ENCODE measurements at places on chromosomes 1 and 21.

DNA sequence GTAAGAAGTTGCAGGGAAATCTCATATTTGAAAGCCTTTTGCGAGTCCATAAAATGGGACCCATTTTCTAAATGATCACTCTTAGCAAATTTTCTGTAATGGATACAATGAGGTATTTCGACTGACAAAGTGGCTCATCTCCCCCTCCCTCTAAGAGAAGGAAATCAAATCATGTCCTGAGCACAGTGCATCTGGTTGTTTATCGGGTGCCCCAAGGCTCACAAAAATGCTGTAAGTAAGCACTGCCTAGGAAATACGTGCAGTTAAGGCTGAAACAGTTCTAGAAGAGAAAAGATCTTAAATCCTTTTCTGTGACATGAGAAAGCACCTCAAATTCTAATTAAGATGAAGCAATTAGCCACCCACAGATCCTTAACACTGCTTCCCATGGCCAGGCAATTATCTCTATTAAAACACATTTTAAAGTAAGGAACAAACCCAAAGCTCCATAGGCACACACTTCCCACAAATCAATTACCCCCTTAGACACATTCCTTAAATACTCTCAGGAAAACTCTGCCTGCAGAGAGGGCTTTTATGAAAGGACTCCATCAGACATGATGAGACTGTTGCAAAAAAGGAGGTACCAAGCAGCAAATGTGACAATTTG lies 216.3 kb downstream of the KCNH1 start:
- DNase-seq = no peak

- no peak for DNase-seq
Observed at GRCh38 chr1:22791831-22792347, 81.2 kb downstream of the EPHB2 start.

GRCh38 chr1:2507744-2508155 lies 18.6 kb downstream of the PANK4 start:
- no peak for DNase-seq

DNA sequence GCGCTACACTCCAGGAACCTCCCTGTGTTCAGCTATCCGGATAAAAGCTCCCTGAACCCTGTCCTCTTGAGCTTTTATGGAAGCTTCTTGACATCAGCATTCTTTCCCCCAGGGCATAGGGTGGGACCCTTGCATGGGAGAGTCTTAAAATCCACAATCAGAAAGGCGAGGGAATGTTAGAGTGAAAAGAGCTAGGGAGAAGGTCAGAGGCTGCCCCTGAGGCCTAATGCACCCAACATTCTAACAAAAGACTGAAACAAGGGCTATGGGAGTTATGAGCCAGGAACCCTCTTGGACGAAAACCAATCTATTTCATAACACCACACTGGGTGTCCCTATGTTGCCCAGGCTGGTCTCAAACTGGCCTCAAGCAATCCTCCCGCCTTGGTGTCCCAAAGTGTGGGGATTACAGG lies 36.7 kb downstream of the NEK2 start:
- no peak for DNase-seq

DNA sequence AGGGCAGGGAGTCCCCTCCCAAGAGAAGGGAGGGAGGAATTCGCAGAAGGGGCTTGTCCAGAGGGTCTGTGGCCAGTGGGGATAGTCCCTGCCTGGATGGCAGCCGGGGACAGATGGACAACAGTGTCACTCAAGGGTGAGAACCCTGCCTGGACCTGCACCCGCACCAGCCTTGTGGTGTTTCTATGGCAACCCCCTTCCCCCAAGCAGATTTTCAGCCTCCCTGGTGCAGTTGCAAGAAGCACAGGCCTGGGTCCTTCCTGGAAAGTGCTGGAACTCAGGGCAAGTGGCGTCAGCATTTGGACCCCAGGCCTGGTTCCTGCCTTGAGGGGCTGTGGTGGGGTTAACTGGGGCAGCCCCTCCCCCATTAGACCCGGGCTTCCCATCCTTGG lies 83.8 kb upstream of the ACTL8 start:
- no peak for DNase-seq

- DNase-seq = no peak
Observed at GRCh38 chr1:91751275-91751674, 134.7 kb downstream of the TGFBR3 start.

- DNase-seq = no peak
Observed at GRCh38 chr1:207911856-207912760, 1.2 kb upstream of the CD34 start.

DNA sequence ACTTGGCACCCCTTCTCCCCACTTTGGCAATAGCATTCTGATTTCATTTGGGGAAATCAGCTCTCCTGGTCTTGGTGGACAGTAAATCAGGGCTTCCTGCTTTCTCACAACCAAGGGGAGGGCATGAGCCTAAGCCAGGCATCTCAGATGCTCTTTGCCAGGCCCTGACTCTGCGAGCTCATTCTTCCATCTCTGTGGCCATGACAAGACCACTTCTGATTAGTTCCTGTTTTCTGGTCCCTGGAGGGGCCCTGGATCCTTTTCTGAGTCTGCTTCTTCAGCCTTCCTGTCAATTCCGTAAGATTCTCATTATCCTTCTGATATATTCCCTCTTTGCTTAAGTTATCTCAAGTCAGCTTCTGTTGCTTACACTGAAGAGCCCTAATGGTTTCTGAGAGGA lies 210.4 kb downstream of the HIVEP3 start:
- DNase-seq = no peak

DNA sequence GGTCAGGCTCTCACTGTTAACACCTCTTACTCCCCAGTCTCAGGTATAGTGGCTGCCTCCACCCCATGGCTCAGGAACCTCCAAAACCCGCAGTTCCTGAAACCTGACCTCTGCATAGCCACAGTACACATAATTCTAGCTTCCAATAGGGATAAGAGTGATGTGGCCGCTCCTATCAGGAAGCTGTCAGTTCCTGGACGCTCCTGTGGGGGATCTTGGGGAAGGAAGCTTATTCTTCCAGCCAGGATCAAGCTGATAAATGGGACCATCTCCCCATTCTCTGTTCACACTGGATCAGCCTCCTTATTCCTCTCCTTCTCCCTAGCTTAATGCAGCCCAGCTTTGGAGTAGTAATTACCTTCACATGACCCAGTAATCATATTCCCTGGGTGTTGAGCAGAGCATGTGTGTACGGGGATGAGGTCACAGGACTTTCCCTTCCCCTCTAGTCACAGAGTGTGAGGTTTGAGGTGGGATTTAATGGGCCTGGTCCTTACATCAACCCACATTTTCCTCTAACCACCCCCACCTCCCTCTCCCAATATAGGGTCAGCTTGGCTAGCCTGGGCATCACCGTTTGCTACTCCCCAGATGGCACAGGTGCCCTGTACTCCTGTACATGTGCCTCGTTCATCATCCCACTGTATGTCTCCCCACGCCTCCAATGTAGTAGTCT lies 7.0 kb upstream of the POU3F1 start:
- no peak for DNase-seq

DNA sequence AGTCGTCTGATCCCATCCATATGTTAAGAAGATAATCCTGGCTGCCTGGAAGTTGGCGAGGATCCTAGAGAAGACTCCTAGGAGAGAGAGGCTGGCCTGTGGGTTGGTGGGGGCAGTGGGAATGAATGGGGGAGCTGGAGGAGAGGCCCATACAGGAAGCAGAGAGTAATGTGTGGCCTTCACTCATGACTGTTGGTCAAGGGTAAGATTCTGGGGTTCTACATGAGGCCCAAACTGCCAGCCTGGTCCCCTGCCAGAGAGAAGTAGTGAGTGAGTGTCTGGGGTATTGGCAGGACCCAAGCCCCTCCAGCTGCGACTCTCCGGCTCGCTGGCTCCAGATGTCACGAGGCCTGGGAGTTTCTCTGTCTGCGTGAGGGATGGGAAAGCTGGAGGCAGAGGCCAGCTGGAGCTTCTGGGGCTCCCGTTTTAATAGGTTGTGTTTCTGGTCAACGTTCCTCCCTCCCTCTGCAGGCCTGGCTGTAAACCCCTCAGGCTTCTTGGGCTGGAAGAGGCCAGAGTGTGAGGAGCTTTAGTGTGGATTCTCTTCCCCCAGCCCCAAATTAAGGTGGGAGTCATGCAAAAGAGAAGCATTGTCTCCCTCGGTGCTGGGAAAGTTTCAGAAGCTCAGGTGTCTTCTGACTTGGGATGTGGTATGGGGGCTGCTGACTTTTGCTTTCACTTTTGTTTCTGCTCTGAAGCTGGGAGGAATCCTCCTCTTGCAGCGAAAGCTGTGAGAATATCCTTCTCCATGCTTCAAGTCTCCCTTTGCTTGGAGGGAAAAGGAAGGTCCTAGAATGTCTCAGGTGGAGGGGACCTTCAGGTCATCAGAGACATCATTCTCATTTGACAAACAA lies 2.6 kb downstream of the TMEM51 start:
- DNase-seq = no peak

DNA sequence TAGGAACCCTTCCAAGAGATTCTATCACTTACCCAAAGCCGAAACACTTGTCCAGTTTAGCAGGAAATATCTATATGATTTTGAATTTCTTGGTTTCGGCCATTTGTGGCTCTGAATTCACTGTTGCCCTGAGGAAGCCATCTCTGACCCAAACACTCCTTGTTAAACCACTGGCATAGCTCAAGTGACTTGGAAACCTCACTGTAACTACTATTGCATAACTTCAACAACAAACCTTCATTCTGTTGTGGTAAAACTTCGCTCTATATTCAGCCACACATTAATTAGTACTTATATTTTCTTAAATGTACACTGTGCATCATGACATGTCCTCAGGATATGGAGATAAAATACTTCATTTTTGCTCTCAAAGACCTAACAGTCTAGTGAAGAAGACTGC lies 63.2 kb downstream of the ST6GALNAC3 start:
- DNase-seq = no peak

DNA sequence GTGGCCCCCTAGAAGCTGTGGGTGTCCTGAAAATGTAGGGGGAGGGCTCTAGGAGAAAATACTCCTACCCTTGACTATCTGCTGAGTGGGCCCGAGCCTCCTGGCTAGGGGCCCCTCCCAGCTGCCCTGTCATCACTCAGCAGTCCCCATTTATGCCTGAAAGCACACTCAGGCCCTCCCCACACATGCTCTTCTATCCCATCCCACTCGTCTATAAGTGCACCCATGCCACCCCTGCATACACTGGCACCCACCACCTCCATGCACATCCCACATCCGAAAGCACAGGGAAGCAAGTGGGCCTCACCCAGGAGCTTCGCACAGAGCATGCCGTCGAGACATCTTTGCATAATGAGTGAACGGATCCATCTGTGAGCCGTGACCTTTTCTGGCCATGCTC lies 80.4 kb upstream of the POU3F1 start:
- DNase-seq = no peak

GRCh38 chr1:103448560-103448959 lies 76.9 kb upstream of the RNPC3 start:
- no peak for DNase-seq

- DNase-seq = no peak
Observed at GRCh38 chr1:193626695-193627094, 440.3 kb upstream of the B3GALT2 start.

DNA sequence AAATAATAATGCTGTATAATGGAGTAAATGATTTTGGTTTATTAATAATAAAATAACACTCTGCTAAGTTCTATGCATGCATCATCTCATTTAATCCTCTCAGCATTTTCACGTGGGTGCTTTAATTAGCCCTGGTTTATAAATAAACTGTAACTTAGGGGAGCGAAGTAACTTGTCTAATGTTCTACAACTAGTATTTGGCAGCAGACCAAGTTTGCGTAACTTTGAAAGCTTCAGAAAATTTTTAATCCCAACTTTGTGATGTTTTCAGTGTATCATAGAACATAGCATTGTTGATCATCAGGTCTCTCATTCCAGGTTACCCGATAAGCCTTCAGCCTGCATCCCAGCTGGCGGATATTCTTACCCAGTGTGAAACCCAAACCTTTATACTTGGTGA lies 322.4 kb upstream of the SGIP1 start:
- no peak for DNase-seq

DNA sequence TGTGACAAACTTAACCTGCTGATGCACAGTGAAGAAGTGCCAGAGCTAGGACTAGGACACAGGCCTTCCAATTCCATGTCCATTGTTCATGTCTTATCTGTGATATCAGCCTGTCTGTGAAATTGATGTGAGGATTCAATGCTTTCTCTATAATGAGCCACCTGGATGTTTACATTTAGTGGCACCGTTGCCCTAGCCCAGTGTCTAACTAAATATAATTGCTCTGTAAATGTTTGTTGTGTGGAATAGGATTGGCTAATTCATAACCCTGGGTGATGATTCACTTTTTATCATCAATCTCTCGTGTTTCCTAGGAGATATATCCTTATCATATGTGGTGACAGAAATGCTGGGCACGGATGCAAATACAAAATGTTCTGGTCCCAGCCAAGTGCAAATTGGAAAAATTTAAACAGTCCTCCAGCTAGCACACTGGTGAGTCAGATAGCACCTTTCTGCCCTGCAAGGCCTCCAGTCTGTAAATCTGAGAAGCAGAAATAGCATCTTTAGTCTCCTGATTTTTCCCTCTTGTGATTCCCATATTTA lies 46.9 kb upstream of the GNG12 start:
- DNase-seq = peak; percentile 86

DNA sequence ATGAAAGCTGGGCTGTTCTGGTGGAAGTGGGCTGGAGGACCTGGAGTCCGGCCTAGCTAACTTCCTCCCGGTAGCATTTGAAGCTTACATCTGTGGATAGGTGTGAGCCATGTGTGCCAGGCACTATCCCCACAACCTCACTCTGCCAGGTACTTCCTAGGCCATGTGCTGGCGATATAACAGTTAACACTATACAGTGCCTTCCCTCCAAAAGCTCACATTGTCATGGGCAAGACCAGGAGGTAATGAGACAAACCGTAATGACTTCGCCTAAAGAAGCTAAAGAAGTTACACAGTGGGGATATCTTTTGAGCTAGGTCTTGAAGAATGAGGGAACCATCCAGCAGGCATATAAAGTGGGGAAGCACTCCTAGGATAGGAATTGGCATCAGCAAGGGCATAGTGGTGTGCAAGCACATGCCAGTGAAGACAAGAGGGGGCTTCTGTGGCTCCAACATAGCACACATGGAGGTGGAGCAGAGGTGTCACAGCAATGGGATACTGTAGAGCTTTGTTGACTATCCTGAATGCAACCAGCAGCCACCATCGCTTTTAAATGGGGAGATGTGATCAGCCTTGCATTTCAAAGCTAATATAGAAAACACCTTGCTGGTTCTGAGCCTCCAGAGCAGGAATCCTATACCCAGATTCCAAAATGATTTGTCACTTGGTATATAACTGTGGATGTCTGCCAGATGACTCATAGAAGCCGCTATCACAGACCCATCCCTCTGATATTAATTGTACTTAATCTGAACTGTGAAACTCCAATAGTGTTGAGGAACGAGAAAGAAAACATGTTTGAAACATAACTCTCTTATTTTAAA lies 466.3 kb downstream of the LMO4 start:
- DNase-seq = no peak

- DNase-seq = no peak
Observed at GRCh38 chr21:20377250-20377649, 621.0 kb upstream of the NCAM2 start.

DNA sequence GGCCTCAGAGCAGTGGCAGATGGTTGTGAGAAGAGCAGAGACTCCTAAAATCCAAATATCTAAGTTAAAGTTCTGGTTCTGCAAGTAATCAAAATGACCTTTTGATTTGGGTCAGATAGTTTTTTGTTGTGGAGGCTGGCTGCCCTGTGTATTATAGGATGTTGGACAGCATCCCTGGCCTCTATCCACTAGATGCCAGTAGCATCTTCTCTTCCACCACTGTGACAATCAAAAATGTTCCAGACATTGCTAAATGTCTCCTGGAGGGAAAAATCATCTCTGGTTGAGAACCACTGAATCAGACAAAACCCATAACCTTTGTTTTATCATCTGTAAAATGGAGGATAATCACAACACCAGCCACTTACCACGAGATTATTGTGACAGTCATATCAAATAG lies 5.9 kb upstream of the DPT start:
- DNase-seq = no peak

- DNase-seq = no peak
Observed at GRCh38 chr1:43140583-43140982, 31.5 kb downstream of the EBNA1BP2 start.
